ENCODE measurements at places on chromosomes 2 and 18.

- DNase-seq, result no peak
Measured at GRCh38 chr2:44691174-44691785, 250.2 kb upstream of the SIX3 start.

DNA sequence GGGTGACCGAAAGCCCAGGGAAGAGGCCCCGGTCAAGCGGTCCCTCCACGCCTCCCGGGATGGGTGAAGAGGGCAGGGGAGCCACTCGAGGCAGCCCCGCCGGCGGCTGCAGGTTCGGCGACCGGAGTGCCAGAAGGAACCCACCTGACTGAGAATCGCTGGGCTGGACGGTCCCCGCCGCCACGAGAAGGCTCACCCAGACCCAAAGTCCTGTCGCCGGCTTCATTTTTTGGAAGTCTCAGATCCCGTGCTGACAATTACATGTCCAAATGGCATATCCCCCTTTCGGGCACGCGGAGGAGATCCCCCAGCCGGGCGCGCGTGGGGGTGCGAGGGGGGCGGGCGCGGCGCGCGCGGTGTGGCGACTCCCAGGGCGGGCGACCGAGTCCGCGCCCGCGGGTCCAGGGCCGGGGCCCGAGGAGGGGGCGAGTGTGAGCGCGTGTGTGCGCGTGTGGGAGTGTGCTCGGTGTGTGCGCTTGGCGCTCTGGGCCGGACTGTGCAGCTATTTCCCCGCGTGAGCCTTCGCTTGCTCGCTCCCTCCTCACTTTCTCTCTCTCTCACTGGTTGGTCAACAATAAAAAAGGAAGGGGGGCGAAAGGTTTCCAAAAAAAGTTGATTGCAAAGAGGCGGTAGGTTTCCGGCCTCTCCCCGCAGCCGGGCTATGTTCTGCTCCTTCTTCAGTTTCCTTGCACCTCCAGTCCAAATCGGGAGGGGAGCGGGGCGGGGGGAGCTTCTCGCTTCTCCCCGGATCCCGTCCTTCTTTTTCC, at the start of gene ERBB4:
Gene ERBB4, minus strand, starts transcription at position 498 of the 767 bp plus-strand sequence. Its CDS starts 272 bp downstream, at position 226.
- no peak for DNase-seq

- DNase-seq, result no peak
Measured at GRCh38 chr18:58209326-58209725, 165.3 kb downstream of the NEDD4L start.

- no peak for DNase-seq
Measured at GRCh38 chr2:162301877-162302276, 16.6 kb downstream of the IFIH1 start.

- DNase-seq, result no peak
Measured at GRCh38 chr2:10058251-10059015, 15.1 kb downstream of the KLF11 start.

- no peak for DNase-seq
Measured at GRCh38 chr2:30225131-30225762, 6.1 kb upstream of the LBH start.
